ENCODE measurements at places on chromosomes 6 and 20.

- no peak for DNase-seq
These were observed 9.1 kb upstream of the SERPINB6 start for GRCh38 chr6:2980465-2980855.

GRCh38 chr20:63357921-63358905, 2.9 kb downstream of the CHRNA4 start:
- DNase-seq = no peak

- DNase-seq = no peak
These were observed 206.2 kb downstream of the WDR27 start for GRCh38 chr6:169495601-169496000.

DNA sequence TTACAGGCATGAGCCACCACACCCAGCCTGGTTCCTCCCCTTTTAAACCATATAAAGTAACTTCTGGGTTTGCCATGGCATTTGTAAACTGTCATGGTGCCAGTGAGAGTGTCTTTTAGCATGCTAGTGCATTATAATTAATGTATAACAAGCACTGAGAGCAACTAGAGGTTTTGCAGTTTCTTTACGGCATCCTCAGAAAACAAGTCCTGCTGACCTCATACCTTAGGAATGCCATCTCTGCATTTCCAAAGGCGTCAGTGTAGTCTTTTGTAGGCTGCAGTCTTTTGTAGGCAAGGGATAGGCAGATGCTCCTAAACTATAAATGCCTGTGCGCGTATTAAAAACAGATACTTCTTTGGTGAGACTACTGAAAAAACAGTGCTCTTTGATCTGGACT, 75.0 kb upstream of the EZR start:
- no peak for DNase-seq

GRCh38 chr6:9527679-9528286, 887.1 kb downstream of the TFAP2A start:
- no peak for DNase-seq

DNA sequence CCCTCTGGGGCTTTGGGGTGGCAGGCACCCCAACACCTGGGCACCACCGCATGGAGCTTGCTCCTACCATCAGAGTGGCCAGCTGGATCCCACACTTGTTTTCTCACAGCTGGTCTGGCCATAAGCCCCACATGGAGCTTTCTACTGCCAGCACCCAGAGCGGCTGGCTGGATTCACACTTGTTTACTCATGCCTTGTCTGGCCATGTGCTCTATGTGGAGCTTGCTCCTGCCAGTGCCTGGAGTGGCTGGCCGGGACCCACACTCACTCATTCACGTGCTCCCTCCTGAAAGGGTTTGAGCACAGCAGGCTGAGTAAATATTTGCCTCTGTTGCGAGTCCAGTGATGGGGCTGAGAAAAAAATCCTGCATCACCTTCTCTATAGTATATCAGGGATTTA, 487.0 kb downstream of the CD109 start:
- DNase-seq = no peak

GRCh38 chr20:9298906-9299305, 215.5 kb upstream of the LAMP5 start:
- DNase-seq = no peak

DNA sequence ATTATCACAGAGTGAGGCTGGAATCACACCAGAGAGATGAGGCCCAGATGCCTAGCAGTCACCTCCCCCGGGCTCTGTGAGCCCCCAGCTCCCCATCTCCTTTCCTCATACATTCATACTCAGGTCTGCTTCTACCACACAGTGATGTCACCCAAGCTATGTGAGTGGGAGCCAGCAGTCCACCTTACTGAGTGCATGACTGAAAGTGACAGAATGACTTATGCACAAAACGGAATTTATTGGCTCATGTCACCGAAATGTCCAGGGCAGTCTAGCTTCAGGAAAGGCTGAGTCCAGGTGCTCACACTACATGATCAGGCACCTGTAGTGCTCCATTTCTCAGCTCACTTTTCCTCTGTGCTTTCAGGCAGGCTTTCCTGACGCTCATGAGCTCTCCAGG, 36.7 kb upstream of the CCN6 start:
- DNase-seq = no peak

DNA sequence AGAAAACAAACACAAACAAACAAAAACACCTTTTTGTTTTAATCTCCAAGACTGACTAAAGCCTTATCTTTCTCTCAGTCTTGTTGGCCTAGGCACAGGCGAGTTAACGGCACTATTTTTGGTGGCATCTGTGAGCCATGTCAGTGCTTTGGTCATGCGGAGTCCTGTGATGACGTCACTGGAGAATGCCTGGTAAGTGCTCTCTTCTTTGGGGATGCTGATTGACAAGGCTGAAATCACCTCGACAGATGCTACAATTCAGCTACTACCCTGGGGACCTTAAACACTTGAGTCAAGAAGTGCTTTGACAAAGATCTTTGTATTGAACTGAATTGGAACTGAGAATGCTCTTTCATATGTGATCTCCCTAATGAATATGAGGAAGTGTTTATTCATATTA, 384.1 kb downstream of the LAMA2 start:
- no peak for DNase-seq

DNA sequence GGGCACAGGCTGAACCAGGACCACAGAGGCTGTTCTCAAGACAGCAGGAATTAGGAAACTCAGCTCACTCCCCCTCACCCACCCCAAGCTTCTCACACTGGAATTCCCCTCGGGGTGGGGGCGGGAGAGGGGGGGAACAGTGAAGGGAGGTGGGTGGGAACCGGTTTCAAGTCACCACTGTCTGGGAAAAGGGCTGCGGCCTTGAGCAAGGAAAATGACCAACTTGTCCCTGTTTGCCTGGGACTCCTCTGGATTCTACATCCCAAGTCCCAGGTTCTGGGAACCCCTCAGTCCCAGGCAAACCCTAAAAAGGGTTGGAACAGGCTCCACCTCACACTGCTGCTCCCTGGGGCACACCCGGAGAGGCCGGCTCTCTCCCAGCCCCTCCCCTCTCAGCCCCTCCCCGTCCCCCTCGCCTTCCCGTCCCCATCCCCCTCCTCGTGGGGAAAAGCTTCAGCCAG, 230.7 kb downstream of the TFAP2C start:
- DNase-seq = no peak

GRCh38 chr6:5464099-5464885, 203.0 kb downstream of the FARS2 start:
- no peak for DNase-seq

DNA sequence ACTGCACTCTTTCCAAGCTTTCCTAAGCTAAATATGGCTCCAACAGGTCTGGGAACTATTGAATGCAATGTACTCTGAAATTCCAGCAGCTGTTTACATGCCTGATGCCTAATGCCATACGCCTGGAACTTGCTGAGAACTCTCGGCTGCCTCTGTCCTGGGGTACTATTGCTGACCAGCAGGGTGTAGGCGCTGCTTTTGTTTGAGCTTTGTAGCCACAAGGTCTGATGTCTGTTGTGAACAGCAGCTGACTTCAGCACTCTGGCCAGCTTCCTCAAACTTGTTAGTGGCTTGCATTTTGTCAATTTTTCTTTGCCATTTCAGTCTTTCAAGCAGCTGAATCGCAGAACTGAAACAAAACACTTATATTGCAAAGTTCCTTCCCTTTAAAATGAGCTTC, 26.7 kb downstream of the SAYSD1 start:
- DNase-seq = no peak

DNA sequence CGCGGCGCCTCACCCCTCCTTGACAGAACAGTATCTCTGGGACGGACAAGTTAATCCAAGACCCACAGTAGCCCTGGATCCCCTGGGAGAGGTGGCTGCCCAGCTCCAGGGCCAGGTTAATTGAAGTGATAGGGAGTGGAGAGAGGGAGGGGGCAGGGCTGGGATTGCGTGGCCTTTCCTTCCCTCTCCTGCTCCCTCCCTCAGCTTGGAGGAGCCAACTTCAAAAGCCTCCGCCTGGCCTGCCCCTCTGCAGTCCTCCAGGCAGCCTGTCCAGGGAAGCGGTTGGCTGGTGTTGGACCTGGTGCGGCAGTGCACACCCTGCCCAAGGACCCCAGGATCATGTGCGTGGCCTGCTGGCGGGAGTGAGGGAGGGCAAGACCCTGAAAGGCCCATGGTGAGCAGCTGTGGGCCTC, at the start of gene C20orf204:
TSS of gene C20orf204 (plus strand) at position 250 of the 413 bp plus-strand sequence. CDS start at position 392, 142 bp downstream.
- no peak for DNase-seq

DNA sequence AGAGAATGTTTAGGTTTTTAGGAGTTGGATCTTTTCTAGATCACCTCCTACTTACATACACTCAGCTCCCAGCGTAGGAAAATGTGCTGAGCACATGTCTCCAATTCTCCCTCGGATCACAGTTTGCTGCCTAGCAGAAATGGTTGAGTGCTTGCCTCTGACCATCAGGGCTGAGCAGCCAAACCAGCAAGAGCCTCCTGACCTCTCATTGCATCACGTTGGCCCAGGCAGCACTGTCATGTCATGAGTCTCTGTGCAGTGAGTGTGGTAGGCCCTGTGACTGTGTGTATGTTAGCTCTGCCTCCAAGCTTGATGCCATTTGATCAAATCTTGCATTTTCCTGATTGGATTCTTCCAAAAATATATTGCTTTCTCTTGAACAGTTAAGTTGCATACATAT, 112.0 kb downstream of the LRRC1 start:
- DNase-seq = no peak

GRCh38 chr20:4064144-4064909, 49.0 kb upstream of the RNF24 start:
- no peak for DNase-seq

DNA sequence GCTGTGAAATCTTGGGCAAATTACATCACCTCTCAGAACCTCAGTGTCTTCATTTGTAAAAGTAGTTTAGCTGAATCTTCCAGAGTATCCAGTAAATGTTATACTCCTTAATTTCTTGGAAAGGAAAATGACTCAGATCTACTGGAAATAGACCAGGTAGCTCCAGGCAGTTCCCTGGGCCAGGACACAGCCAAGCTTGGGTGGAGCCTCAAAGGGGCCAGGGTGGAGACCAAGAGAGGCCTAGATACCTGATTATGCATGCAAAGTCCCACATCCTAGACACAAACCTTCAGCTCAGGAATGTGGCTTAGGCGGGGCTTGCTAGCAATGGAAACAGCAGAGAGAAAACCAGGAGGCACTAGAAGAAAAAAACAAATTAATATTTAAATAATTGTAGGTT, 272.8 kb downstream of the MAFB start:
- no peak for DNase-seq

- DNase-seq = no peak
These were observed 161.1 kb downstream of the FARS2 start for GRCh38 chr6:5422321-5422915.

- DNase-seq = no peak
These were observed 25.7 kb downstream of the PSMG4 start for GRCh38 chr6:3284436-3284876.

GRCh38 chr6:168844821-168845609, 404.0 kb downstream of the SMOC2 start:
- no peak for DNase-seq

DNA sequence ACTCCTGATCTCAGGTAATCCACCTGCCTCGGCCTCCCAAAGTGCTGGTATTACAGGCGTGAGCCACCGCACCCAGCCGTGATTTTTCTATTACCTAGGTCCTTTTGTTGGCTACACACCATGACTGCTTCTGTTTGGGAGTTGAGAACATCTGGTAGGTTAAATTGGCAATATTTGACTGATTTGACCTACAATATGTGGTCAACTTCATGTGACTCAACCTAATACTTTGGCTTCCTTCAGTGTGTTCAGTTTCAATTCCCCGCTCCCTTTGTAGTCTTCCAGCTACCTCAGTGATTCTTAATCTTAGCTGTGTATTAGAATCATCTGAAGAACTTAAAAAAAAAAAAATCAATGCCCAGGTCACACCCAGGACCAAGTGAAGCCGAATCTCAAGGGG, 47.4 kb downstream of the MYB start:
- no peak for DNase-seq

DNA sequence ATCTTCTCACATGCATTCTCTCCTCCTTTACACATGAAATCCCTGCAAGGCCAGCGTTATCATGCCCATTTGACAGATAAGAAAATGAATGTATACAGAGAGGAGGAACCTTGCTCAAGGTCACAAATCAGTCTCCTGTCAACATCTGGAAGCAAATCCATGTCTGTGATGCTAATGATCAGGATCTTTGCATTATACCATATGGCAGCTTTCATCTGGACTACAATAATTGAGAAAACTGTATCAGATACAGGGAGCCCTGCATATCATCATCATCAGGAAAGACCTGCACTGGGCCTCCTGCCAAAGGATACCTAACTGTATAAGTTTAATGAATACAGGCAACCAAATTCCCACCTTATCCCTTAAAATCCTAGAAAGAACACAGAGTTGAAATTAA, 213.7 kb downstream of the PTPRT start:
- DNase-seq = no peak

DNA sequence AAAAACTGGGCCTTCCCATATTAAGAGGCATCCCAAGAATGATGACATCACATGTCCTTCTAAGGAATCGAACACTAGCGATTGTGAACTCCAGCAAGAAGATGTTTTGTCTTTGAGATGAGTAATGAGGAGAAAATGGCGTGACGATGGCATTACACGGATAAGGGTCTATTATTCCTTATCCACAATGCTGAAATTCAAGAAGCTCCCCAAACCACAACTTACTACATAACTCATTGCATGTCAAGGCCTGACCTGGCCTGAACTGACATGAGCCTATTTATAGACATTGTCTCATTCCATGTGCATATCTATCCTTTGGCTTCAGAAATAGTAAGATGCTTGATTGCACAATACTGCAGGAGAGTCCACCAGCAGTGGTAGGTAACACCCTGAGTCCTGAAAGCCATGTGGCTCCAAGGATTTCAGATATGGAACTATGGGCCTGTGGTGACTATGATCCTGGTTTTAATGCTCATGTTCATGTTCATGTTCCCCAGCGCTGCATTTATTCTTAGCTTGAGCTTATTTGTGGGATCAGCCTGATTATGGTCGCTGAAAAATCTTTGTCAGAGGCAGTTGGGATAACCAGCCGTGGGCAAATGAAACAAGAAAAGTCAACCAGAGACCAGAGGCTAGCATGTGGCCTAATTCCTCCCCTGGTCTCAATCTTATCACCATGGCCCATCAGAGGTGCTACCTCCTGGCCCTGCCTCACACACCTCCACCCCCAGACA, 183.2 kb upstream of the JARID2 start:
- DNase-seq = no peak

DNA sequence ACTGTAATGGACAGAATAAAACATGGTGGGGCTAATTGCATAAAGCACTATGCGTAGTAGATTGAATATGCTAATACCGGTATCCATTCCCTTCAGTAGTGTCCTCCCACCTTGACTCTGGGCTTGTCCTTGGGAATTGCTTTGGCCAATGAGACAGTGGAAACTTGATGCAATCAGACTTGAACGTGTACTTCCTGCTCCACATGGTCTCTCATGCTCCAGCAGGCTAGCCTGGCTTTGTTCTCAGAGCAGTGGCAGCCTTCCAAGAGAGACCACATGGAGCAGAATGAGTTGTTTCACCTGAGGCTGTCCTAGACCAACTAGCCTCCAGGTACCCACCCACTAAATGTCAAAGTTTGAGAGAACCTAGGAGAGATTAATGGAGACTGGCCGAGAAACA, 37.0 kb upstream of the BTBD3 start:
- no peak for DNase-seq

DNA sequence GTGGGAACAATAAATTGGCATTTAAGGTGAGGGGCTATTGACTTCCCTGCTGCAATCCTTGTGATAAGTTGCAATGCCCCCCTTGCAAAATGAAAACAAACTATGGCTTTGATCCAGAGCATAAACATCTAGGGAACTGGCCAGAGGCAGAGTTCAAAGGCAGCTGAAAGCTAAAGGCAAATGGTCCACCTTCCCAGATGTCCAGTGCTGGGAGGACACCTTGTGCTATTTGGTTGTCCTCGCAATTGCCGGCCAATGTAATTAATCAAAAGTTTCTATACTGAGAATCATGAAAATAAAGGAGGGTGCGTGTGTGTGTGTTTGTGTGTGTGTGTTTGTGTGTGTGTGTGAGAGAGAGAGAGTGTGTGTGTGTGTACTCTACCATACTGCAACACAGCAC, 337.4 kb downstream of the CBLN4 start:
- no peak for DNase-seq

All from esophagus squamous epithelium (tissue), 5 donors.